ENCODE measurements at places on chromosomes 7 and 10.
A peak's percentile ranks its signal among the peaks of the same experiment; 100 is the strongest.

- no peak for DNase-seq
Observed at GRCh38 chr10:119896937-119897770, 4.6 kb downstream of the SEC23IP start.

DNA sequence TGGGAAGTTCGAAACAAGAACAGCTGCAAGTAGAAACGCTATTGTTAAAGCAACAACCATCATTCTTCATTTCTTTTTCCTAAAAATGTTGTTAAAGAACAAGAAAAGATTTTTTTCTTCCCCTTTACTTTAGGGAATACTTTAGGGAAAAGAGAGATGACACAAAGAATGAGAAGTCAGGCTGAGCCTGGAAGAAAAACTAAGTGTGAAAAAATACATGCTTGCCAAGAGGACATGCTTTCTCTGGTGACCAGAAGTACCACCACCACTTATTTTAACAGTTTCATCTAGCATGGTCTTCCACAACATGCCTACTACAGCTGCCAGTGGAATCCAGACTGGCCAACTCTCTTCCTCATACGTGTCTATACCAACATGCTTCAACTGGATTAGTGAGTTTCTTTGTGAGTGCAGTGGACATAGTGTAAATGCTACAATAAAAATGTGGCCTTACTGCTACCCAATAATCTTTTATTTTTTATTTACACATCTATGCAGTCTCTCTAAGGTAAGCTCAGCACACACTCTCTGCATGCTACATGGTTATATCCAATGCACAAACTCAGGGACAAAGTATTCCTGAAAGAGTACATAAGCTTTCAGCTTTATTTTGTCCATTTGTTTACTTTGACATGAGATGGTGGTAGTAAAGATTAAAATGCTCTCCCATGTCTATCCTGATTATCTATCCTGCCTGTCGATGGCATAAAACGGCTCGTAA lies 196.2 kb downstream of the TAX1BP1 start:
- no peak for DNase-seq

DNA sequence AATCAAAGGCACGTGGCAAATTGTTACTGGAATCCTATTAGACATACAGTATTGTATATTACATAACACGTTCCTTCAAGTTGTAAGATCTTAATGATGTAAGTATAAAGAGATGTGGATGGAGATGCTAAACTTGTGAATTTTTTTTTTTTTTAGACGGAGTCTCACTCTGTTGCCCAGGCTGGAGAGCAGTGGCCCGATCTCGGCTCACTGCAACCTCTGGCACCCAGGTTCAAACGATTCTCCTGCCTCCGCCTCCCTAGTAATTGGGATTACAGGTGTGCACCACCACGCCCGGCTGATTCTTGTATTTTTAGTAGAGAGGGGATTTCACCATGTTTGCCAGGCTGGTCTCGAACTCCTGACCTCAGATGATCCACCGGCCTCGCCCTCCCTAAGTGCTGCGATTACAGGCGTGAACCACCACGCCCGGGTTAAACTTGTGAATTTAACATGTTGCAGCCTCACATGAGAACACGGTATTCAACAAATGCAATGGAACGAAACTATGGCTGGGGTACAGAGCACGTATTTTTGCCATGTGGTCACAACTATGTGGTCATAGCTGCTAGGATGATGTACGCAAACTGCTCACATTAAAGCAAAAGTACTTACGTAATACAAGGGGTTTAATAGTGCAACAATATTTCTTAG lies 818 bp upstream of the SUPV3L1 start:
- peak; percentile 24 for DNase-seq

- DNase-seq = no peak
Observed at GRCh38 chr7:127782075-127782474, 130.1 kb downstream of the SND1 start.

- no peak for DNase-seq
Observed at GRCh38 chr7:38819463-38819862, 89.5 kb downstream of the VPS41 start.

GRCh38 chr10:31932838-31933237 lies 4.2 kb upstream of the ARHGAP12 start:
- no peak for DNase-seq

- no peak for DNase-seq
Observed at GRCh38 chr10:70784471-70784870, 706 bp downstream of the TBATA start.

DNA sequence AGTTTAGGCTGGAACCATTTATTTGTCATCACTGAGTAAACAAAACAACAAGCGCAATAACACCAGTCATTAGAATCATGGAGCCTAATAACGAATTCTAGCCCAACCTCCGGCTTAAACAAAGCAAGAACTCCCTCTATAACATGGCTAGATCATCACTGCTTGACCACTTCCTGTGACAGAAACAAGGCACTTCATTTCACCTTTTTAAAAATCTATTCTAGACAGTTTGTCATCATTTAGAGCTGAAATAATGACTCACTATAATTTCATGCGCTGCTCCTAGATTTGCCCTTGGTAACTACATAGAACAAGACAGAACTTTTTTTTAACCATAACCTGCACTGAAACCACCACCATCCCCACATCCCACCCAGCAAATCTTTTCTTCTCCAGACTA lies 81.3 kb downstream of the OSBPL3 start:
- no peak for DNase-seq

- peak; percentile 50 for DNase-seq
Observed at GRCh38 chr7:121337398-121337797, 8.6 kb downstream of the WNT16 start.

DNA sequence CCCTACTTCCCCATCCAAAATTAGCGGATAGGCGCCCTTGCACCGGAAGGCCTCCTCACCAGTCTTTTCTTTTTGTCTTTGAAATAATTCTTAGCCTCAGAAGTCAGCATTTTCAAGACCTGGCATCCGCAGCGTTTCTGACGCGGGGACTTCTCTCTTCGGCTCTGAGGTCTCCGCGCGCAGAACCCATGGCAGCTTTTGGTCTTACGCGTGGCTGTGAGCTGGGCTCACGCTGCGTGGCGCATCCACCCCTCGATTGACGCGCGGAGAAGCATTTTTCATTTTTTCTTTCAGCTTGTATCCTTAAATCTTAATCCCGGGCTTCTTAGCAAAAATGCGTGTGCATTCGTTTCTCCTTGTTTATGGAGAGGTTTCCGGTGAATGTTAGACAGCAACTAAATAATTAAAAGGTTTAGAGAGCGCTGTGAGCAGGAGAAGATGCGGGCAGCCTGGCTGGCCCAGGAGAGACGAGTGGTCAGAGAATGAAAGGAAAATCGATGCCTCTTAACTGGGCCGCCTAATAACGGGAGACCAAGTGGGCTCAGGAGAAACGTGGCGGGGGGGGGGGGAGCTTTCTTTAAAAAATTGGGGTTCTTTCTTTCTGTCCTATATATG lies 2.0 kb upstream of the GATA3 start:
- no peak for DNase-seq

DNA sequence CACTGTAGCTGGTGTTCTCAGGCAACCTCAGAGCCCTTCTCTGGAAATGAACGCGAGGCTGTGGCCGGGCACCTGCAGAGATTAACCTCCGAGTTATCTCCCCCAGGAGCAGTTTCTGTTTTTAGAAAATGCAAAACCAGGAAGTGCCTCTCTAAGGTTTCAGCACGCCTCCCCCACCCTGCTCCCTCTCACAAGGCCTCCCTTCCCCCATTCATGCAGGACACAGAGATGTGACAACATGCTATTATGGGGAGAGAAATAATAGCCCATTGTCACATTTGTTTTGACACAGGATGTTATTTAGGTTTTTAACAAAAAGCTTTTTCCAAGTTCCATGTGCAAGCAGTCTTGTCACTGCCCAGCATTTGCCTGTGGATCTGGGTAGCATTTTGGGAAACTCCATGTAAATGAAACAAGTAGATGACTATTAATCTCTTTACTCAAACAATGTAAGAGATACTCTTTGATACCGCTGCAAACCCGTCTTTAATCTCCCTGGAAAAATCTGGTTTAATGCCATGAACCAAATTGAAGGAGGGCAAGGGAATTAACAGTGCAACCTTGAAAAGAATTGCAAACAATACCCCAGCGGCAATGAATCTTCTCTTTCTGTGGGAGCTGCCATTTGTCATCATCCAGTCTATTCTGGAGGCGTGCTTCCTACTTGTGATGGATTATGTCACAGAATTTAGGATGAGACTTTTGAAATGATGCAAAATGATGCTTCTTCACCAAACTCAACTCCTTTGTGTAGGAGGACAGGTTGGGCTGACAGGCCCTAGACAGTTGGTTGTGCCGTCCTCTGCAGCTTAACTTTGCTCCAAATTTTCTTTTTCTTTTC lies 86.5 kb upstream of the NMT2 start:
- no peak for DNase-seq

DNA sequence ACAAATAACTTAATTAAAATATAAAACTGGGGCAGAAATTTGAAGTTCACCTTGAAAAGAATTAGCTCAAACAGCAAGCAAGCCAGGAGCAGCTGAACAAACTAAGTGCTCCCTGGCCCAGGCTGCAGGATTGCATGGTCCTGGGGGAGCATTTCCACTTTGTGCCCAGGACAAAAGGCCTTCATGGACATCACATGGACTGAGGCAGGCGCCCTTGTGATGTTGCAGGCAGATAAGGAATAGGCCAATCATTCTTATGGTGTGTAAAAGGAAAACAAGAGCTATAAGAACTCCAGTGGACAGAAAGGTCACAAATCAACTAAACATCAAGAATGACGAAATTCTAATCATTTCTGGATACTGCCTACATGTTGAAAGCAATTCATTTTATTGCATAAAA lies 17.5 kb upstream of the TECTB start:
- DNase-seq = no peak

- no peak for DNase-seq
Observed at GRCh38 chr7:155867734-155868400, 55.6 kb upstream of the SHH start.

GRCh38 chr10:37711617-37712488 lies 145.6 kb downstream of the ZNF248 start:
- no peak for DNase-seq

DNA sequence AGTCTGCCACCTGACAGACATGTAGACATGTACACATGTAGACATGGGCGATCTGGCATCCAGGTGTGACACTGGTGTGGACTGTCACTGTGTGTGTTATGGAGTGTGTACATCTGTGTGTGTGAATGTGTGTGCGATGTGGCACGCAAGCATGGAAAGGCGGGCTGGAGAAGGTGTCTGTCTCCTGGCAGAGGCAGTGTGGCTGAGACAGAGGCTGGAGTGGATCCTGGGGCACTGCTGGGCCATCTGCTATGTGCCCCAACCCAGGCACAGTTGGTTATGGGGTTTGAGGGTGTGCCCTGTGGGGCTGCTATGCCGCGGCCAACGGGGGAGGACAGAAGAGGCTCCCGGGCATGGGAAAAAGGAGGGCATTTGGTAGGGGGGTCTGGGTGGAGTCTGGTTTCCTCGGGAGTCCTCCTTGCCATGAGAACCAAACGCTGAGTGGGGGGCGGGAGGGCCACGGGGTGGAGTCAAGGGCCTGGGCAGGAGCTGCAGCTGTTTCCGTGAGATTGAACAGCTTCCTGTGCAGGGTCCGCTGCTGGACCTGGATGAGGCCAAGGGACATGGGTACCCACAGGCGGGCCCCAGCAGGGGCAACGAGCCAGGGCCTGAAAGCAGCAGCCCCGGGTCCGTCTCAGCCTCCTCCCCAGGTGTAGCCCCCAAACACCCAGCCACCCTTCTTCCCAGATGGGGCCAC lies 1.3 kb downstream of the ELN start:
- no peak for DNase-seq

- DNase-seq = no peak
Observed at GRCh38 chr7:17690030-17690429, 250.3 kb downstream of the SNX13 start.

DNA sequence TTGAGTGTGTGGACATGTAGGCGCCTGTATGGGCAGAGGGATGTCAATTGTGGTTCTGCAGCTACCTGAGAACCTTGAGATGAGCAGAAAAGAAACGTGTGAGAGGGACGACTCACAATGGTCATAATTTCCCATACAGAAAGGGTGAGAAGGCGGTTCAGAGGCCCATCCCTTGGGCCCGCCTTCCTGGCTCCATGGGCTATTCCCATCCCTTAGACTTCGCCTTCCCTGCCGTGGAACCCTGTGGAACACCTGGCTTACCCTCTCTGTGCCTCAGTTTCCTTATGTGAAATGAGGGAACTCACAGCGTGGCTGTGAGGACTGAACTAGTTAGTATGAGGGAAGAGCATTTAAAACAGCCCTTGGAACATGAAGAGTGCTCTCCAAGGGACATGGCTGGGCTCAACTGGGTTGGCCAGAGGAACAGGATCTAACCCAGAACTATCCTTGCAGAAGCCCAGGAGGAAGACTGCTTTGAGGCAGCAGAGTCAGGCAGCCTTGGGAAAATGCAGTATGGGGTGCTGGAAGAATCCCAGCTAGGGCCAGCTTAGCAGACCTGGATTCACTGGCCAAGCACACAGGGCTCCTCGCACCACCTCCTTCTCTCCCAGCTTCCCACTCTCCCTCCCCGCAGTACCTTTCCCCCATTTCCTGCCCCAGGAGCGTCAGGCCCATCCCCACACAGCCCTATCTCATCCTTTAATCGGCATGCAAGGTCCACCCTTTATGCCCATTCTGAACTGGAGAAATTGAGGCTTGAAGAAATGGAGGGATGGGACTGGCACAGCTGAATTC lies 11.1 kb upstream of the ZMIZ1 start:
- DNase-seq = no peak

GRCh38 chr10:86232644-86233043 lies 134.0 kb downstream of the GRID1 start:
- DNase-seq = no peak

DNA sequence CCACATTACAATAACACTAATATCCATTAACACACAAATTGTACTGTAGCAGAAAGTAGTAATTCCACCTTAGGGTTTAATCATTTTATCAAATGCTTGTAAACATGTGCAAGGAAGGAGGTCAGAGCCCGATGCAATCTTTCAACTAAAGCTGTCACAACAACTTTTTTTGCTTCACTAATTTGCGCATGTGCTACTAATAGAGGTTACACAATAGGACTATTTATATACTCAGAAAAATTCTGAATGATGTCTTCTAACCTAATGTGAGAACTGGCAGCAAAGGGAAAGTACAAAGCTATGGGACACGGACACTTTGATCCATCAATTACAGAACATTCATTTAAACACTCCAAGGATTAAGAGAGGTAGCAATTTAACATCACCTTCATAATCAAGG lies 244.4 kb downstream of the CHCHD3 start:
- DNase-seq = no peak

GRCh38 chr10:77869626-77870420 lies 56.7 kb downstream of the DLG5 start:
- DNase-seq = no peak

DNA sequence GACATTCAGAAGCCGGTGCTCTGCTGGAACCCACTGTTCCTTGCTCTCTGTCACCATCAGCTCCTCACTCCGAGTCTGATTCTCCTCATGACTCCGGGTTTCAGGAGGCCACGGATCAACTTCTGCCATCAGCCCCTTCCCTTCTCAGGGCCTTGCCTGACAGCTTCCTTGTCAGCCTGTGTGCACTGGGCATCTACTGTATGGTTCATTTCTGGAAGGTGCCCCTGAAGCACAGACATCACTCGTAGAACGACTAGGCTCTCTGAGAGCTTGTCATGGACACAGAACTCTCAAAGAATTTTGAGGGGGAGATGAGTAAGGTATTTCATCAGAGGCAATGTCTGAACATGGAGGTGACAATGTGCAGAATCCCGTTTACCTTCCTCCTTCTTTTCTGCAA lies 396.1 kb downstream of the TNS3 start:
- DNase-seq = no peak
